T-helper 2 cell (primary cell): ENCODE measurements at places on chromosomes 12 and 14.
A peak's percentile ranks its signal among the peaks of the same experiment; 100 is the strongest.

GRCh38 chr12:72679147-72679757, 407.1 kb downstream of the TRHDE start:
- DNase-seq = no peak

- no peak for DNase-seq
Observed at GRCh38 chr14:31205681-31206535, 1.7 kb downstream of the HECTD1 start.

- no peak for DNase-seq
Observed at GRCh38 chr12:92529944-92530343, 172.8 kb upstream of the PLEKHG7 start.

- DNase-seq = no peak
Observed at GRCh38 chr12:46177025-46177424, 91.8 kb downstream of the SLC38A1 start.

DNA sequence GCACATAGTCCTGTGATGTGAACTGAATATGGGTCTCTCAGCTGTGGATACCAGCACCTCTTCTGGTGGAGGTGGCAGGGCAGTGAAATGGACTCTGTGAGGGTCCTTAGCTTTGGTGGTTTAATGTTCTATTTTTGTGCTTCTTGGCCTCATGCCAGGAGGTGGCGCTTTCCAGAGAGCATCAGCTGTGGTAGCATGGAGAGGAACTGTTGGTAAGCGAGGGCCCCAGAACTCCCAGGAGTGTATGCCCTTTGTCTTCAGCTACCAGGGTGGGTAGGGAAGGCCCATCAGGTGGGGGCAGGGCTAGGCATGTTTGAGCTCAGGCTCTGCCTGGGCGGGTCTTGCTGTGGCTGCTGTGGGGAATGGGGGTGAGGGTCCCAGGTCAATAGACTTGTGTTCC, 241.7 kb downstream of the AEBP2 start:
- DNase-seq = no peak

- DNase-seq = no peak
Observed at GRCh38 chr14:73895939-73896338, 9.3 kb downstream of the ZNF410 start.

DNA sequence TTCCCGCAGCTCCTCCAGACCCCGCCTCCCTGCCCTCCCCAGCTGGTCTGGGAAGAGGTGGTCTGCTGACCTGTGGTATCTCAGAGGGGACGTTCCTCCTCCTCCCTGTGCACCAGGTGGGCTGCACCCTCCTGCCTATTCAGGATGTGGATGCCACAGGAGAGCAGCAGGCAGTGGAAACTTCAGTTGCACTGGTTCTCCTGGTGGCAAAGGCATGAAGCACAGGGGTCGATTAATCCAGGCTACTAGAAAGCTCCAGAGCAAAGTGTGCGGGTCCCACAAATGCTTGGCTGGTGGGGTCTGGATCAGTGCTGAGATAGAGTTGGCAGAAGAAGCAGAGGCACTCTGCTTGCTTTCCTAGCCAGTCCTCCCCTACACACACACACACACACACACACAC, 197.0 kb downstream of the SLC41A2 start:
- no peak for DNase-seq

DNA sequence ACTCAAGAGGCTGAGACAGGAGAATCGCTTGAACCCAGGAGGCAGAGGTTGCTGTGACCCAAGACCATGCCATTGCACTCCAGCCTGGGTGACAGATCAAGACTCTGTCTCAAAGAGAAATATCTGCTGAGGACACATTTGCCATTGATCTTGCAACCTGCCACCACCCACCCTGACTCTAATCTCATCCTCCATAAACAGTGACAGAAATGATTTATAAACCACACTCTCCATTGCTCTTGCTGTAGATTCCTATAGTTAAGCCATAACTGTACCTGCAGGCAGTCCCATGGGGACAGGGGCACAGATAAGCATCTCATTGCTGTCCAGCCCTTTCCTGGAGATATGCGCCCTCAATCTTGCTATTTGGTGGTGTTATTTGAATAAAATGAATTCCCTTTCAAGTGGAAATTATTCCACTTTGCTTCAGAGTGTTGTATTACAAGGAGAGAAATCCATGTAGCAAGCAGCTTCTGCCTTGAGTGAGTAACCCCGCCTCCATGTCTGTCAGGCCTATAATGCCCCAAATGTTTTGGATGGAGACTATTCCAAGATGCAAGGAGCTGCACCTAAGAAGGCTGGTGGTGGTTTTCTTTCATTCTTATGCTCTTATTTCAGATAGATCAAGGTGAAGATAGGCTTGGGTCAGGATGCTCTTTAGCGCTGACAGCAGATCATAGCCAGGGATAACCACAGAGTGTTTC, 3.0 kb upstream of the ZDHHC22 start:
- no peak for DNase-seq

- DNase-seq = no peak
Observed at GRCh38 chr12:25694072-25694471, 141.0 kb upstream of the LMNTD1 start.

- no peak for DNase-seq
Observed at GRCh38 chr14:58702441-58703160, 64.8 kb downstream of the DACT1 start.

GRCh38 chr12:26728205-26729050, 104.6 kb downstream of the ITPR2 start:
- no peak for DNase-seq

DNA sequence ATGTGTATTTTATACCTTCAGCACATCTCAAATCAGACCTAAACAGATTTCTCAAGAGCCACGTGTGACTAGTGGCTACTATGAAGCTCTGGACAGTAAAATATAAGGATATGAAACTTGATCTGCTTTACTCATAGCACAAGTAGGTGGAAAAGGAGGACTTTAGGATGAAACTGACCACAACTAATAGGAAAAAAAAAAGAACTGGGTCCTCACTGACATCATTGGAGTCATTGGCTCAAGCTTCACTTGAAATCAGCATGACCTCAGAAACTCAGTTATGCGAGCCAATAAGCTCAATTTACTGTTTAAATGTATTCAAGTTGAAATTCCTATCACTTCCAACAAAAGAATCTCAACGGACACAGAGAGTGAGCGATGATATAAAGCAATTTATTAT, 34.1 kb upstream of the CIT start:
- DNase-seq = no peak

- no peak for DNase-seq
Observed at GRCh38 chr12:121933522-121934308, 15.3 kb downstream of the CFAP251 start.

GRCh38 chr12:24232531-24232930, 283.1 kb upstream of the SOX5 start:
- DNase-seq = no peak

DNA sequence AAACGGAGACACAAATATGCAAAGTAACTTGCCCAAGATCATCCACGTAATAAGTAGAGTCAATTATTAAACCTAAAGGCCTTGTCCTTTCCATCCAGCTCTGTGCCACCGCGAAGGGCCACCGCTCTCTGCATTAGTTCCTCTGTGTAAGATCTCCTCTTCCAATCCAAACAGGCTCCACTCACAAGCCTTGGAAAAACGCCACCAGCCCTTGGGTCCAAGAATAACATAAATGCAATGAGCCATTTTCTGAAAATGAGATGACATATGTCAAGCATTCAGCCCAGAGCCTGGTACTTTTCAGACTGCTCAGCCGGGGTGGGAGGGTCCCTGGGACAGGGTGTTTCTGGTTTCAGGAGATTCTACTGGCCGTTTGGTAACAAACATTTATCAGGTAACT, 30.0 kb downstream of the DGLUCY start:
- DNase-seq = no peak

DNA sequence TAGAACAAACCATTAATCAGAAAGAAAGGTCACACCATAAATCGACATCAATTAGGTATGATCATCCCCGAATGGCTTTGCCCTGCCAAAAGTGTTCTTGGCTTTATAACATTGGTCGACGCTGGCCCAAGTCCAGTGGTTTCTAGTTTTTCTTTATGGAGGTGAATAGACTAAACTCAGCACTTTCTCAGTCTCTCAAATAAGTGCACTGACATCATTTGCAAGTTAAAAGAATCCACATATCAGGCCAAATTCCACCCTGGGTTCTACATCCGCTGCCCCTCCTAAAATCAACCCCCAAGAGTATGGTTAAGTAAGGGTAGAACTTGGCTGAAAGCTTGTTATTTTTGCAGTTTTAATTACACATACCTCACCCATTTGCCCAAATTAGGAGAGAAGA, 314.3 kb downstream of the C12orf75 start:
- DNase-seq = no peak

- no peak for DNase-seq
Observed at GRCh38 chr12:4518106-4518728, 20.5 kb upstream of the RAD51AP1 start.

GRCh38 chr12:67885375-67886169, 103.7 kb upstream of the IFNG-AS1 start:
- DNase-seq = no peak

DNA sequence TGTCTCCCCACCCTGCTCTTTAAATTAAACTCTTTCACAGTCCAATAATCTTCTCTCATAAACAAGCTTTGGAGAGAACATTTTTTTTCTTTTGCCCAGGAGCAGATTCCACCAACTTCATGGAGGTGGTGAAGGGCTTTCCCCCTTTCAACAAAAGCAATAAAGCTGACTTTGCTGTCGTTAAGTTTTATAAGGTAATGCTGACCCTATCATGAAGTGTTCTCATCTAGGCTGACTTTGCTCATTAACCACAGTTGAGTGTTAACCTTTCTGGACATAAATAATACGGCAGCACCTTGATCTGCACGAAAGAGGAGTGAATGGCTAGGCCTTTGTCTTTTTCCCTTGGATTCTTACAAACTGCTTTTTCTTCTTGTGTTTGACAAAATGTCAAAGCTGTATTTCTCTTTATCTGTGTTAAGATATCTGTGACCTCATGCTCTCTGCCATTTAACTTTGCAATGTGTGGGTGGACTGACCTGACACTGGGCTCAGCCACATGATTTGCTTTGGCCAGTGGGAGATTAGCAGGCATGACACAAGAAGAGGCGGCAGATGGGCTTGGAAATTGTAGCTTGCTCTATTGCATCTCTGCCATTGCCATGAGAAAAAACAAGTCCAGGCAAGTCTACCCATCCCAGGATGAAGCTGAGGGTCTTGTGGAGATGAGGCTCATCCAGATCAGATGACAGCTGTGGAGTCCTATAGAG, 470.9 kb upstream of the CCDC196 start:
- DNase-seq = no peak

DNA sequence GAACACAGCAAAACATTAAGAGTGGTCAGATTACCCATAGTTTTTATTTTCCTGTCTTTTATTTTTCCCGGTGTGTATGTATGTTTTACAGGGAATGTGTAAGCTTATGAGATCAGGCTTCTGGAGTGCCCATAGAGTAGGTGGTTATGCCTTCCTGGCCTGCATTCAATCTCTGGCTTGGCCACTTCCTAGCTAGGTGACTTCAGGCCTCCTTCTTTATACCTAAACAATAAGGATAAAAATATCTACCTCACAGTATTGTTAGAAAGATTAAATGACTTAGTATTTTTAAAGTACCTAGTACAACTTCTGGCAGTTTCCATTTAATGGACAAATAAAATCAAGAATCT, 42.4 kb downstream of the ITPR2 start:
- DNase-seq = no peak

GRCh38 chr14:20791187-20791586, 10.1 kb downstream of the RNASE6 start:
- no peak for DNase-seq

GRCh38 chr12:104473374-104473983, 16.7 kb downstream of the CHST11 start:
- DNase-seq = no peak

GRCh38 chr14:92039719-92040430, at the start of gene TRIP11:
Gene TRIP11 (minus strand): TSS chr14:92040059. CDS start chr14:92039685, 374 bp downstream.
- peak; percentile 82 for DNase-seq

DNA sequence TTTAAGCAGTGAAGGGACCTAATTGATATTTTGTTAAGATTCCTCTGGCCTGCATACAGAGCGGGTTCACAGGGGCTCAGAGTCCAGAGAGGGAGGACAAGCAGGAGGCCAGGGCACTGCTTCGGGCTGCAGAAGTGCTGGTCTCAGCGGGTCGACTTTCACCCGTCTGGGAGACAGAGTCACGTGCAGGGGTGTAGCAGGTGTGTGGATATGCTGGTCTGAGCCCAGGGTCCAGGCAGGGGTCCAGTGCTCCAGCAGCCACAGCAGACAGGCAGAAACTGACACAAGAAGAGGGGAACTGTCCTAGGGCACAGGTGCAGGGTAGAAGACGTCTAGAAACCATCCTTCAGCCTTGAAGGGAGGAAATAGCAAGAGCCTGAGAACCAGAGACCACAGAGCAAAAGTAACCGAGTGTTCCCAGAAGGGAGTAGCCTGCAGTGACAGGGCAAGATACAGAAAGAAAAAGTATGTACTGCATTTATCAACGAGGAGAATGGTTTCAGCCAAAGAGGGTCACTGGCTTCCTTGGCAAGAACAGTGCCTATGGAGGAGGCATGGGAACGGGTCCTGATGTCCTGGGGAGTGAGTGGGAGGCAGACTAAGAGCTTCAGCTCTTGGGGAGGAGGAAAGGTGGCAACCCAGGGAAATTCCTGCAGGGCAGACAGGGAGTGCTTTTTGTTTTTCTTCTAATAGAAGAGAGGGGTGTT, 28.7 kb downstream of the FBXO21 start:
- DNase-seq = no peak

DNA sequence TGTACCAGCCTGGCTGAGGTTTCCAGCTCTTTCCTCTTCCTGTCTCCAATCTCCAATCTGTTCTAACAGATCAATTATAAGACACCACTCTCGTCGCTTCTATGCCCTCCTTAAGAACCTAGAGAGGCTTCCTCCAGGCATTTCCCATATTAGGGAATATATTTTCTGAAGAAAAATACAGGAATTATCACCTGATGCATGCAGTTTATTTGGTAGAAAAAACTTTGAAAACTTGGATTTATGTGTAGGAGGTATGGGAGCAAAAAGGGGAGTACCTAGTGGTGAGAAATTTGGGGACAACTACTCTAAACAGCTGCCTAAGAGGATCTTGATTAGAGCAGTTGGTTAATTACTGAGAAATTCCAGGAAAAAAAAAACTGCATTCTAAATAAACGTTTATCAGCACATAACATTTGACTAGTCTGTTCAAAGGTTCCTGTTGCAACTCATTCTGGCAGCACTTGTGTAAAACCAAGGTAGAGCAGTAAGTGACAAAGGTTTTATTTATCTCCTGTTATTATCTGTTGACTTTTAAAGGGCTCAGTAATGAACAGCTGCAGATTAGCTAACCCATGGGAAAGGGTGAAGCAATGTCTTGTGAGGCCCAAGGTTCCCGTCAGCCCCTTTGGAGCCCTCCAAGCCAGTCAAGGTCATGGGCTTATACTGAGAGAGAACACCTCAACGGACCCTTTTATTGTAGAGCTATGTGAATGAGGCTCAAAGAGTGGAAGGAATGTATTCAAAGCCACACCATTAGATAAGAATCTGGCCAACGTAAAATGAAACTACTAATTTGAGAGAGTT, 36.4 kb upstream of the NR1H4 start:
- DNase-seq = no peak
